Kidney (tissue), 22 donors: ENCODE measurements at places on chromosomes 16 and 17. TPM values are rescaled to one million over a fixed set of nuclear protein-coding genes. Genes with fewer than 3 reads are reported as not detected.

The MC1R gene
- polyA plus RNA-seq, result 2.1 TPM

DNA sequence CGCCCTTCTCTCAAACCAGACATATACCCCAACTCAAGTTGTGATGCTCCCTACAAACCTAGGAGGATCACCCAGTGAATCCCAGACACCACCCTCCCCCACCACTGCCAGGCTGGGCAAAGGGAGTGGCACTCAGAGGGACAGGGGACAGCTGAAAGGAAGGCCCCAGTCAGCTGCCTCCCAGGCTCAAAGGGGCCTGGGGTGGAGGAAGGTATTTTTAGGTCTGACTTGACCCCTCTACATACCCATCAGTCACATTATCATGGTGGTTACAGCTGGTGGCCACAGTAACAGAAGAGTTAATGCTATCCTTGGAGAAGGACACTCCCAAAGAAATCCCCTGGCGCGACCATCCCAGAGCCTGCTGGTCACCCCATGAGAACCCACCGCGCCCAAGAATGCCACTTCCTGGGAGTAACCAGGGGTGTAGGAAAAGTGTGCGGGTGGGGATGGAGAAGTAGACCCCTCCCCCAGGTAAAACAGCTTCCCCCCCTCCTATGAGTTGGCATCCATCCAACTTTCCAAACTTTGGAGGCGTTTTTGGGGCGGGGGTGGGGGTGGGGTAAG is 1.1 kb downstream of the CACNB1 start:
- no peak for DNase-seq

DNA sequence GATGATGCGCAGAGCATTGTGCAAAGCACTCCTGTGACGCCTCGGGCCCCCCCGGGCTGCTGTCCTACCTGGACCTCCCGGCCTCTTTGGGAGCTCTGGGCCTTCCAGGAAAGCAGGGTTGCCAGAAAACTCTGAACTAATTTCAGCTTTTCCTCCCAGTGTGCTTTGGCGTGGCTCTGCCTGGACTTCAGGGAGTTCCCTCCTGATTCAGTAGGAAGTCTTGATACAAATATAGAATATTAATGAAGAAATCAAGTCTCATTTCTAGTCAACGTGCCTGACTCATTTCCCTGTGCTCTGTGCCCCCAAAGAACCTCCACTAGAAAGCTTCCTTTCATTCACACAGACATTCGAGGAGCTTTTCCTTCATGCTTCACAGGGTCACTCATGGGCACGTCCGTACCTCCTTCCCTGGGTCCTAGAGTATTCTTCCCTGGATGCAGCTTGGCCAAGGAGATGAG is 84.0 kb upstream of the NOL11 start:
- DNase-seq, result no peak

GRCh38 chr16:5838071-5838470 is 740.5 kb upstream of the EEF2KMT start:
- DNase-seq, result no peak

The RNF112 gene
- 0.99 TPM for polyA plus RNA-seq

DNA sequence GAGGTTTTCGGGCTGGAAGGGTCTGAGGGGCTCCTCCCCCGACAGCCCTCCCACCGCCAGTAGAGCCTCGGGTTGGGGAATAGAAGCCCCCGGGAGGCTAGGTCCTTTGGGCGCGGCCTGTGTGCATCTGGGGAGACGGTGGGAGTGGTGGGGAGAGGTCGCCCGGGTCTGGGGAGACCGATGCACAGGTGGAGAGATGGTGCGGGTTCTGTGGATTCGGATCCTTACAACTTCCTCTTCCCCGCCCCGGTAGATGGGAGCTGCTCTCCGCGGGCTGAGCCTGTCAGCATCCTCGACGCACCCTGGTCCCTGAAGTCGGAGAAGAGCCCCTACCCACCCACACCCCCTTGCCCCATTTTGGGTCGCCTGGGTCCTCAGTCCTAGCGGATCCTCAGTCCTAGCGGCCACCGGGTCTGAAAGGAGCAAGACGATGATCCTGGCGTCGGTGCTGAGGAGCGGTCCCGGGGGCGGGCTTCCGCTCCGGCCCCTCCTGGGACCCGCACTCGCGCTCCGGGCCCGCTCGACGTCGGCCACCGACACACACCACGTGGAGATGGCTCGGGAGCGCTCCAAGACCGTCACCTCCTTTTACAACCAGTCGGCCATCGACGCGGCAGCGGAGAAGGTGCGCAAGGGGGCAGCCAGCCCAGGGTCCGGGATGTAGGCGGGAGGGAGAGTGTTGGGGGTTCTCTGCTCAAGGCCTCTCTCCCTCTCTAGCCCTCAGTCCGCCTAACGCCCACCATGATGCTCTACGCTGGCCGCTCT is 790 bp downstream of the BCKDK start:
- DNase-seq, result no peak

The ADORA2B gene
- not detected for polyA plus RNA-seq
